EH (cell line): ENCODE measurements at places on chromosomes 13 and 19.

- DNase-seq, result no peak
Measured at GRCh38 chr13:34065928-34066327, 248.0 kb downstream of the RFC3 start.

GRCh38 chr19:42126574-42126973 lies 5.7 kb downstream of the POU2F2 start:
- DNase-seq, result no peak

DNA sequence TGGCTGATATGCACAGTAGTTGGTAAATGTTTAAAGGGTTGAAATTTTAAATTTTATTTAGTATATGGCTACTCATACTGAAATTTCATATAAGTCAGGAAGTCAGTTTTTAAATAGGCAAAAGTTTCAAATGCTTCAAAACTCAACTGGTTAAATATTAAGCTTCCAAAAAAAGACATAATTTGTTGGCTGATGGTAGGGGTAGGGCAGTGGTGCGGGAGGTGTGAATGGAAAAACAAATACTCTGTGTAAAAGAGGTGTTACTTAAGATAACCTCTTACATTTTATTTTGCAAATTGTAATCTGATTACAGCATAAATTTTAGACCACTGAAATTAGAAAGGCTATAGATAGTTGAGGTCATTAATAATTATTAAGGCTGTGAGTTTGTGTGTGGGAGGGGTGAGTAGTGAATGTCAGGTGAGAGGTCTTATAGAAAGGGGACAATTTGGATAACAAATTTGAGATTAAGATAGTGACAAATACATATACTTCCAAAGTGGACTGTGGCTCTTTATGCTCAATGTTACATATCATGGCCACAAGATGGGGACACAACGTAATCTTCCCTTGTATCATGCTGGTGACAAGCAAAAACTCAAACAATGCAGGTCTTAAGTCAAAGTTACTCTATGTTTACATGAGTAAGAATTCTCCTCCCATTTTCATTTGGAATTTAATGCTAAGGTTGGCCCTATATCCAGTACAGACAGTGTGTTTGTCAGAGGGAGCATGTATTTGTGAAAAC lies 36.6 kb upstream of the OXGR1 start:
- DNase-seq, result peak; percentile 51

GRCh38 chr19:43320546-43320945 lies 32.9 kb upstream of the CD177 start:
- peak; percentile 9 for DNase-seq

DNA sequence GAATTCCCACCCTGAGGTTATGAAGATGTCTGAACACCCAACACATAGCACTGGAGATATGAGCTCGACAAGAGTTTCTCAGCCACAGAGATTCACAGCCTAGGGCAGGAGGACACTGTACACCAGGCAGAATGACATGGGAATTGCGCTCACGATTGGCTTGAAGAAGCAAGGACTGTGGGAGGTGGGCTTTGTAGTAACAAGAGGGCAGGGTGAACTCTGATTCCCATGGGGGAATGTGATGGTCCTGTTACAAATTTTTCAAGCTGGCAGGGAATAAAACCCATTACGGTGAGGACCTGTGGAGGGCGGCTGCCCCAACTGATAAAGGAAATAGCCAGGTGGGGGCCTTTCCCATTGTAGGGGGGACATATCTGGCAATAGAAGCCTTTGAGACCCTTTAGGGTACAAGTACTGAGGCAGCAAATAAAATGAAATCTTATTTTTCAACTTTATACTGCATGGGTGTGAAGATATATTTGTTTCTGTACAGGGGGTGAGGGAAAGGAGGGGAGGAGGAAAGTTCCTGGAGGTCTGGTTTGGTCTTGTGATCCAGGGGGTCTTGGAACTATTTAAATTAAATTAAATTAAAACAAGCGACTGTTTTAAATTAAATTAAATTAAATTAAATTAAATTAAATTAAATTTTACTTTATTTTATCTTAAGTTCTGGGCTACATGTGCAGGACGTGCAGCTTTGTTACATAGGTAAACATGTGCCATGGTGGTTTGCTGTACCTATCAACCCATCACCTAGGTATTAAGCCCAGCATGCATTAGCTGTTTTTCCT lies 7.0 kb downstream of the KLK3 start:
- no peak for DNase-seq

DNA sequence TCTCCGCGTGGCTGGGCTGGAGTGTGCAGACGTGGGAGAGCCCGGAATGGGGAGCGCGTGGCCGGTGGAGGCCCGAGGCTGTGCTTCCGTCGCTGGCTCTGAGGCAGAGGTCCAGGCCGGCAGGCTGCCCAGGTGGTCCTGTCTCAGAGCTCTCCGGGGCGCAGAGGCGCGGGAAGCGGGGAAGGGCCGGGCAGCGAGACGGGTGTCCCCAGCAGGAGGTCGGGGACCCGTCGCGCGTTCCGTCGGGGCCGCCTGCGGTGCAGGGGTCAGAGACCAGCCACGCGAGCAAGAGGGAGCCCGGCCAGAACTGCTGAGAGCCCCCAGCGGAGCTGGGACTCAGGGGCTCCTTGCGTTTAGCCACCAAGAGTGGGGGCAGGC lies 1.3 kb upstream of the C1QTNF9 start:
- no peak for DNase-seq

- DNase-seq, result no peak
Measured at GRCh38 chr13:48661107-48661506, 7.4 kb downstream of the CYSLTR2 start.

GRCh38 chr13:77868717-77869116 lies 49.9 kb downstream of the EDNRB start:
- no peak for DNase-seq

DNA sequence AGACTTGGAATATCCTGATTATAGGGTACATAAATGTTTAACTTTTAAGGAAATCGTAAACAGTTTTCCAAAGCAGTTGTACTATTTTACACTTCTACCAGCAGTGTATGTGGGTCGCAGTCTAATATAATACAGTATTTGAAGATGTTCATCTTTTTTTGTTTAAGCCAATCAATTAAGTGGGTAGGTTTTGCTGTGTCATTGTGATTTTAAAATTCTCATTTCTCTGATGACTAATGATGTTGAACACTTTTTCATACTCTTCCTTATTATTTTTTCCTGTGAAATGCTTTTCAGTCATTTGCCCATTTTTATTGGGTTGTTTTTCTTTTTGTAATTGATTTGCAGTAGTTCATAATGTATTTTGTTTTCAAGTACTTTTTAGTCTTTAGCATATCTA lies 2689.7 kb downstream of the PCDH9 start:
- DNase-seq, result peak; percentile 38

DNA sequence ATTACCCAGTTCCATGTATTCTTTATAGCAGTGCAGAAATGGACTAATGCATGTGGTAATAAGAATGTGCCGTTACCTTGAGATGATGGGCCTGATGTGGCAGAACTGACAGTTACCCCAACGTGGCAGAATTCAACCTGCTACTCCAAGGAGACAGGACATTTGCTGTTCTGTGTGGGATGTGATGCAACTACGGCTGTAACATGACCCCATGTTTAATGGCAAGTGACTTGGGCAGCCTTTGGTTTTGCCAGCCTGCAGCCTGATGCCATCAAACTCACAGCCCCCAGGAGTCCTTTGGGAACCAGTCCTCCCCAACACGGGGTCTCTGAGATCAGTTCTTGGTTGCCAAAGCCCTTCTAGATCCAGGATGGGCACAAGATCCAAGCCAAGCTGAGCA lies 107.3 kb downstream of the ZNF557 start:
- no peak for DNase-seq

- no peak for DNase-seq
Measured at GRCh38 chr13:113646376-113646775, 11.6 kb downstream of the ATP4B start.

DNA sequence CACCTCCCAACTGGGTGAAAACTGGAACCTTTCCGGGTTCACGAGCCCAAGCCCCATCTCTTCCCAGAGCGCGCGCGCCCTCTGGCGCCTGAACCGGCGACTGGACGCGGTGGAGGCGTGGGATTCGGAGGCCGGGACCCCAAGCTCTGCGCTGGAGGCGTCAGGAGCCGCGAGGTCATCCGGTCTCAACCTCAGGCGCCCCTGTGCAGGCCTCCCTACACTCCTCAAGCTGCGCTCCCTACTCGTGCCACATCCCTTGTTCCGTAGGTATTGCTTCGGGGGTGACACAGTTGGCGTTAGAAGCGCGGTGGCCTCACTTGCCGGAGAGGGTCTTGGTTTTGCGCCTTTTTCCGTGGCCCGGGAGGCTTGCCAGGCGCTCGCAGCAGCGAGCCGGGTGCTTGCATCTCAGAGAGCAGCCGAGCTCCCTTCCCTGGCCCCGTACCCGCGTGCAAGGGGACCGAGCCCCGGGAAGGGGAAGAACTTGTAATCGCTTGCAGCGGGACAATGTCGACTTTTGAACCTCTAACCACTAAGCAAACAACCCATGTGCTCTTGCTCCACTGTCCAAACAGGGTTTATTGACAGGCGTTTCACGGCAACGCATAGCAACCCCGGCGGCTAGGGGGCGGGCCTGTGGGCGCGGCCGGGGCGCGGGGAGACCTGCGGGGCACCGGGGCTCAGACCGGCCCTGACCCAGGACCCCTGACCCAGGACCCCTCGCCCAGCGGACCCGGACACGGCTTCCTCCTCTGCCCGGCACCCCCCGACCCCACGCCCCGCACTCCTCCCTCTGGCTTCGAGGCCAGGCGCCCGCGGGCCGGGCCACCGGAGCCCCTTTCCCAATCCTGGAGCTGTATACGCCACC lies 8.5 kb downstream of the CDX2 start:
- DNase-seq, result peak; percentile 28
